ENCODE measurements at places on chromosomes 7 and 10.

DNA sequence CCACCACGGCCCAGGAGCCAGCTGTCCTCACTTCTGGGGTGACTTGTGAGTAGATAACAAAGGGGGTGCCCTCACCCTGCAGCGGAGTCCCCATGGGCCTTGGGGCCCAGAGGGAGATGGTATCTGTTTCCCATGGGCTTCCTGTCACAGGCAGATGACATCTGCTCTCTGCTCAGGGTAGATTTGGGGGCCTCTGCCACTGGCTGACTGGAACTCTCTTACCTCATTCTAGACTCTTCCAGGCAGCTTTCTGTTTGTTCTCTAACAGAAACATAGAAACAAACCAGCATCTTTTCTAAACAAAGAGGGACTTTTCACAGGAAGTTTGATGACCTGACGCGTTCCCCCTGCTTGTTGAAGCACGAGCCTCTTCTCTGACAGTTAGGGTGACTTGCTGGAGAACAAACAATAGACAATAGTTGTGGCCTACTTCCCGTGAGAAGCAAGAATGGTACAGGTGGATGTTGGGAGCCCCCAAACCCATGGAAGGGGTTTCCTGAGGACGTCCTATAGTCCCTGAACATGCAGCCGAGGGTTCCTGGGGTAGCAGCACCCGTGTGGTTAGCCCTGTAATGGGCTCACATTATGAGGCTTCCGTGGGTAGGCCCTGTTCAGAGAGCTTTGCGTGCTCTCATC is 61.6 kb downstream of the GRK5 start:
- peak; percentile 71 for DNase-seq

DNA sequence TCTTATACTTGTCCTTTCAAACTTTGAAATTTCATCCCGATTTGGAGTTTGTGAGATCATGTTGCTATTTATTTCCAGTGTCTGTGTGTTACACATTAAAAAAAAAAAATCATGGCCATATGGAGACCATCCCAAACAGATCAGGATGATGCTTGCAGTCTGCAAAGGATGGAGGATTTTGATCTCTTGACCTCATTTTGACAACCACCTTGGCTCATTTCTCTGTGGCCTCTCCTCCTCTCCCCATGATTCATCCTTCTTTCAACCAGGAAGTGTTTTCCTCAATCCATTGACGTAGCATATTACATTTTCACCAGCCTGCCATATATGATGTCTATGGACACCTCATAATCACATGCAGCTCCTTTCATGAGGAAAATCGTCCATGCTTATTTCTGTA is 68.9 kb upstream of the INSYN2A start:
- no peak for DNase-seq

GRCh38 chr10:88260329-88261051 is 322.6 kb downstream of the RNLS start:
- DNase-seq: no peak

DNA sequence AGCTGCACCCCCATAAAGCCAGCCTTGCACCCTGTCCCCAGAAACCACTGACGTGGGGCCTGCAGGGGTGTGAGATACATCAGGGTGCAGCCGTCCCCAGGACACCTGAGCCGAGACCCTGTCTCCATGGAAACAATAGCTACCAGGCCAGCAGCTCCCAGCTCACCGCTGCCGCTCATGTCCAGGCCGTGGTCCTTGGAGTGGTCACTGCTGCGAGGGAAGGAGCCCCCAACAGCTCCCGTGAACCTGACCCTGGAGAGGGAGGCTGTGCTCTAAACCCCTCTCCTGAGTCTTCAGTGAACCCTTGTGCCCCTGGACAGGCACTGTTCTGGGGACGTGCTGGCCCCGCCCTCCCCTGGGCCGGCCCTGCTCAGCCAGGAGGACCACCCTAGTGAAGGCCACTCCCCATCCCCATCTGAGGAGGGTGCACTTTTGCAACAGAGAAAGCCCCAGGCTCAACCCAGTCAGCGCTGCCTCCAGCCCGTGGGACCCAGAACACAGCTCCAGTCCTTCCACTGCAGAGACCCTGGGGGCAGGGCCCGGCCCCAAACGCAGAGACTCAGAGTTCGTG is 19.6 kb upstream of the INPP5A start:
- no peak for DNase-seq

- no peak for DNase-seq
Observed at GRCh38 chr7:140688341-140688740, 8.2 kb upstream of the NDUFB2 start.

DNA sequence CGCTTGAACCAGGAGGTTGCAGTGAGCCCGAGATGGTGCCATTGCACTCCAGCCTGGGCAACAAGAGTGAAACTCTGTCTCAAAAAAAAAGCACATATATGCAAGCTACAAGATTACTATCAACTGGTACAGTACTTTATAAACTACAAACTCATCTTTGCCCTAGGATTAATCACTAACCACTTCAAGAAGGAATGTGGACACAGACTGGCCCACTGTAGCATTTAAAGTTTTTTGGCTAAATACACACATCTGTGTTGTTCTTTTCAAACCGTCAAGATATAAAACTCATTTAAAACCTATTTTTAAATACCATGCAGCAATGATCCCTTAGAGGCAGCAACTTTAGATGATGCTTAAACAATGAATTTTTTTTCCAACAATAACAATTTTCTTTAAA is 205.4 kb downstream of the IMMP2L start:
- DNase-seq: no peak

- no peak for DNase-seq
Observed at GRCh38 chr7:66748791-66749190, 8.3 kb downstream of the RABGEF1 start.

DNA sequence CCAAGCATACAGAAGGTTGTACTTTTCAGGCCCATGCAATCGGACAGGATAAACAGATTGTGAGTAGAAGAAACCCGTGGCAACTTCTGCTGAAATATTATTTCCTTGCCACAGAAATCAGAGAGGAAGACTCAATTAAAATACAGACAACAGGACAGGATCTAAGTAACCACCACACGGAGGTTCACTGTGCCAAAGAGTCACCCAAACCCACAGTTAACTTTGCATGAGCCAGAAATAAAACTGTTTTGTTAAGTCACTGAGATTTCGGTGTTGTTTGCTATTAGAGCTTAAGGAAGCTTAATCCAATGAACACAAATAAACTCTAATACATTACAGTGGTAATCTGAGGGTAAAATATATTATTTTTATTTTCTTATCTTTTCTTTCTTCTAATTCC is 14.0 kb downstream of the PNPLA8 start:
- DNase-seq: no peak

DNA sequence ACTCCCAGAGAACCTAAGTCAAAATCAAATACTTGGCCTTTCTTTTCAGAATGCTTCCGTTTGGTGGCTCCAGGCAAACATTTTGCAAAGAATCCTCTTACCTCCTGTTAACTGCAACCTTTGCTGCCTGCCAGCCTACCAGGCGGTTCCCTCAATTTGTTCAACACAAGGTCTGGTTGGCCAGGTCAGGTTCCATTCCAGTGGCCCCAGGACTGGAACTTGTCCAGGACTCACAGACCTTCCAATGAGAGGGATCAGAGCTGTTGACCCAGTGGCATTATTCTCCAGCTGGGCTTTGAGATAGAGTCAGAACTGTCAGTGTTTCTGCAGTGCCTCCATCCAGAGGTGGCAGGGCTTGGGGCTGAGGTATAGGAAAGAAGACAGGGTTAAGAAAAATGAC is 137.0 kb downstream of the NEUROD6 start:
- no peak for DNase-seq

DNA sequence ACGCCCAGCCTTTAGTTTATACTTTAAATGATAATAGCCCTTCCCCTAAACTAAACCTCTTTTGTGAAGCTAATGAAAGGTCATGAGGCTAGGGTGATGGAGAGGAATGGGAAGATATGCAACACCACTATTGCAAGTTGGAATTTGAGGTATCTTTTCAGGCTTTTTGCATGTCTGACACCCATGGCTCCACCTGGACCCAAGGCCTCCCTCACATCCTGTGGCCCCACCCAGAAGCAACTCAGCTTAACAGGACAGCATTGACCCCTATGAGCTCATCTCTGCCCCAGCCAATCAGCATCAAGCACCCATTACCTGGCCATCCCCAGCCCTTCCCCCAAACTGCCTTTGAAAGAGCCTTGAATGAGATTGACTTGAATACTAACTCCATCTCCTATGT is 674.2 kb upstream of the NRP1 start:
- DNase-seq: no peak

DNA sequence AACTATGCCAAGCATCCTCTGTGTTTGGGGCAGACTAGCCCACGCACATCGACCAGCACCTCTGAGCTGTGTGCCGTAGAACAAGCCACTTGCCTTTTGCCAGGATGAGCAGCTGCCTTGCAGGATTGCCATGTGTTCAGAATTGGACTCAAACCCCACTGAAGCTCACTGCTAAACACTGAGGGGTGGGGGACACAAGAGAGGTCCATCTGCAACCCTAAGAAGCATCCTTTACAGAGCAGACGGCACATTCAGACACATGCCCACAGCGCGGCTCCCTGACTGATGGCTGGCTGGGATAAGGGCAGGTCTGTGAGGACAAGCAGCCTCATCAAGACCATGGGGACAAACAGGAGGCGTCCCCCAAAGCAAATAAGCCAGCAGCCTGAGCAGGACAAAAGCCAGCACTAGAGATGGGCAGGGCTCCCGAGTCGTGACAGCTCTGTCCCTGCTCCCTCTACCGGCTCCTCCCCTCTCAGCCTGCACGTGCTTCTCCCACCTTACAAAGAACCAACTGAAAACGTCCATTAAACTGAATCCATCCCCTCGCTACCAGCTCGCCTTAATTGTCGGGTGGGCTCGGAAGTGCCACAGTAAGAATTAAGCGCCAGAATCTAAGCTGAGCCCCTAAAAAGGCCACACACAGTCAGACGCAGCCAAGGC is 114.2 kb downstream of the PRKAG2 start:
- DNase-seq: no peak

DNA sequence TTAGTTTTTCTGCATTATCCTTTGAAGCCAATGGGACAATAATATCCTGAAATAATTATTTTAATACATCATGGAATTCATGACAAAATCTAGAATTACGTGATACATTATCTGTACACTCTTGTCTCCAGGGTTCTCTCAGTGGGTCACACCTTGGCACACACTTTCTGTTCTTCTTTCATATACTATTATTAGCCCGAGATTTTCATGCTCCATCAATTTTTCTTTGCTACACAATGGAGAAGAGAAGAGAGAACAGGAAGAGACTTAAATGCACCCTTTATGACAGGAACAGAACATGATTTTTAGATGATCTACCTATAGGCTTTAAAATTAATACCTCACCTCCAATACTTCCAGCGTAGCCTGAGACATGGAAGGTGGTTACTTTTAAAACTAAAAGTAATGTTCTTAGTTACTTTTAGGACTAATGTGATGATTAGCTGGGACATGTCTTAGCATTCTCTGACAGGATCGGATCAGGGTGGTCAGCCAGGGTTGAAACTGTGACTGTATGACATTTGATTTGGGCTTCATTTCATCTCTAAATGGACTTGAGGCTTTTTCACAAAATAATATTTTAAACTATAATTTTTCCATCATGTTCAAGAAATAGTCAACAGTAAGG is 148.2 kb upstream of the WNT16 start:
- peak; percentile 5 for DNase-seq

GRCh38 chr7:14414274-14414986 is 425.0 kb upstream of the ETV1 start:
- DNase-seq: no peak

DNA sequence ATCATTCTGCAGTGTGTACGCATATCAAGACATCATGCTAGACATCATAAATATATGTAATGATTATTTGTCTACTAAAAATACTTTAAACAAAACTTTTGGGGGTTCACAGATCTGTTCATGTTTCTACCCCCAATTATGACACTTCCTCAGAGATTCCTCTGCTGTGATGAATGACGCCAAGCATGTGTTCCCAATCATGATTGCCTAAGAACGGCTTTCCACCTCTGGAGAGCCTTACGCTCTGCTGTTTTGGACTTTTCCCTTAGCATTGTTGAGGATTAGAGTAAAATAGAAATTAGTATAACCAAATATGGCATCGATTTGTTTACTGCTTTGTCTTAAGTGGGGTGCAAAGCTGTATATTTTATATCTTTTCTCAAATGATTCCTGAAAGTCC is 236.3 kb upstream of the IGFBP3 start:
- DNase-seq: no peak

DNA sequence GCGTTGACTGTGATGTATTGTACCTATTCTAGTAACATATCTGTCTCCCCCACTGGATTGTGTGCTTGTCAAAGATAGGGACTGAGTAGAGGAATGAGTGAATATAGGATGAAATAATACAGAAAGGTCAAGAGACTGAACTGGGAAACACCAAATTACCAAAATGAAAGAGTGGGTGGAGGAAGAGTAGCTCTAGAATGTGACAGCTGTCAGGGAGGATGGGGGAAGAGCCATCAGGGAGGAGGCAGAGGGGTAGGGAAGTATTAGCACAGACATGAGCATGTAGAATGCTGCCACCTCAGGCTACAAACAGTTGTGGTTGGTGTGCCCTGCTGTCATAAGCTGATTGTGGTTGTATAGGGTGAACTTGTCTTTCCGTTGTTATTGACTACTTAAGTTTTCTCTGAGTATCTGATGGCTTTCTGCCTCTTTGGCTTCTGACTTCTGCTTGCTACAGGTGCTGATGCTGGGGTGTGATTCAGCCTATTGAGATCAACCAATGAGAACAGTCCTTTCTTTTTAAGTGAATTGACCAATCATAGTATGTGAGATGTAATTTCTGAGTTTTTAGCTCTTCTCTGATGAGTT is 5.6 kb downstream of the CCSER2 start:
- DNase-seq: peak; percentile 60

DNA sequence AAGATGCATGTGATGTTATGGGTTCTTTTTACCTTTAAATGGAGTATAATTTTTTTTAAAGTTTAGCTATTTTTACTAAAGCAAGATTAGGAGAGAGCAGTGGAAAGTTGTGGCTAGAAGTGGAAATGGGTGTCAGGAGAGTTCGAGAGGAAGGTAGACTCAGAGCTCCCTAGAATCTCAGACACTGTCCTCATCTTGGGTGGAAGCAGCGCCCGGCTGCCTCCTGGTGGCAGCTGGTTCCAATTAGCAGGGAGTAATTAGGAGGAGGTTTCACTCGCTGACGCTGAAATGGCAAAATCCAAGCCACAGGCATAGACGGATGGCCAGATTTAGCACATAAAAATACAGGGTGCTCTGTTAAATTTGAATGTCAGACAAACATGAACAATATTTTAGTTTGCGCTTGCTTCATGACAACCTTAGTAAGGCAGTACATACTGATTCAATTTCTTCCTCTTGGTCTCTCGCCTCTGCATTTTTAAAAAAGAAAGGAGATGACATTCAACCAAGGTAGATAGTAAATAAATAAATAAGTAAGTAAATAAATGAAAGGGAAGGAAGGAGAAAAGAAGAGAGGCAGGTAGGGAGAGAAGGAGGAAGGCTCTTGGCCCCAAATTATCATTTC is 58.5 kb downstream of the LGI1 start:
- no peak for DNase-seq

All from CD8-positive, alpha-beta T cell (primary cell).